ENCODE measurements at places on chromosomes 6 and 20. TPM values are rescaled to one million over a fixed set of nuclear protein-coding genes. Genes with fewer than 3 reads are reported as not detected.

GRCh38 chr6:121660277-121660676 lies 224.8 kb downstream of the GJA1 start:
- no peak for DNase-seq

- DNase-seq = no peak
Measured at GRCh38 chr6:150263765-150264404, 104.9 kb upstream of the IYD start.

DNA sequence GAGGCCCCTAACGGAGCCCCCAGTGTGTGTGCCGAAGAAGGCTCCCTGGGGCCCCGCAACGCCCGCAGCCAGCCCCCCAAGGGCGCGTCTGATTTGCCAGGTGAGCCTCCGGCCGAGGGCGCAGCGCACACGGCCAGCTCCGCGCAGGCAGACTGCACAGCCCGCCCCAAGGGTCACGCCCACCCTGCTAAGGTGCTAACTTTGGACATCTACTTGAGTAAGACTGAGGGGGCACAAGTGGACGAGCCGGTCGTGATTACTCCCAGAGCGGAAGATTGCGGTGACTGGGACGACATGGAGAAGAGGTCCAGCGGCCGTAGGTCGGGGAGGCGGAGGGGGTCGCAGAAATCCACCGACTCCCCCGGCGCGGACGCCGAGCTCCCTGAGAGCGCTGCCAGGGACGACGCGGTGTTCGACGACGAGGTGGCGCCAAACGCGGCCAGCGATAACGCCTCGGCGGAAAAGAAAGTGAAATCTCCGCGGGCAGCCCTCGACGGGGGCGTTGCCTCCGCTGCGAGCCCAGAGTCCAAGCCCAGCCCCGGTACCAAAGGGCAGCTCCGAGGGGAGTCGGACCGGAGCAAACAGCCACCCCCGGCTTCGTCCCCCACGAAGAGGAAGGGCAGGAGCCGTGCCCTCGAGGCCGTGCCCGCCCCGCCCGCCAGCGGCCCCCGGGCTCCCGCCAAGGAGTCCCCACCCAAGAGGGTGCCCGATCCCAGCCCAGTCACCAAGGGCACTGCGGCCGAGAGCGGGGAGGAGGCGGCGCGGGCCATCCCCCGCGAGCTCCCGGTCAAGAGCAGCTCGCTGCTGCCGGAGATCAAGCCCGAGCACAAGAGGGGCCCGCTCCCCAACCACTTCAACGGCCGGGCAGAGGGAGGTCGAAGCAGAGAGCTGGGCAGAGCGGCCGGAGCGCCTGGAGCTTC lies 117.0 kb downstream of the RTN4IP1 start:
- peak; percentile 87 for DNase-seq

DNA sequence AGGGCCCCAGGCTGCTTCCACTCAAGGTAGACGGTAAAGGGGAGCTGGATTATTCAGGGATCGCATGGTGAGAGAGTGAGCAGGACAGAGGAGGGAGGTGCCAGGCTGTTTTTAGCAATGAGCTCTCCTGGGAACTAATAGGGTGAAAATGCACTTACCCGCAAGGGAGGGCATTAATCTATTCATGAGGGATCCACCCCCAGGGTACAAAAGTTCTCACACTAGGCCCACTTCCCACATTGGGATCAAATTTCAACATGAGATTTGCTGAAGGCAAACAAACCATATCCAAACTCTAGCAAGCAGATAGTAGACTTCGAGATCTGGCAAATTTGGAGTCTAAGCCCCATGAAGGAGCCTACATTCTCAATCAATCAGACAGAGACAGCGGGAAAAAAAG lies 408.6 kb downstream of the RNF144B start:
- no peak for DNase-seq

GRCh38 chr6:169985121-169986015 lies 233.9 kb downstream of the ERMARD start:
- no peak for DNase-seq

- DNase-seq = no peak
Measured at GRCh38 chr6:118639054-118639964, 12.1 kb downstream of the CEP85L start.

GRCh38 chr6:127111526-127111925 lies 6.9 kb upstream of the RSPO3 start:
- no peak for DNase-seq

HEY2 gene
- polyA plus RNA-seq = 3.1 TPM

WASF1 gene
- polyA plus RNA-seq = 2.0 TPM

GRCh38 chr20:48585061-48585870 lies 242.5 kb downstream of the PREX1 start:
- no peak for DNase-seq

- no peak for DNase-seq
Measured at GRCh38 chr6:127115084-127115655, 3.3 kb upstream of the RSPO3 start.

ZNF165 gene
- polyA plus RNA-seq = 0.36 TPM

DNA sequence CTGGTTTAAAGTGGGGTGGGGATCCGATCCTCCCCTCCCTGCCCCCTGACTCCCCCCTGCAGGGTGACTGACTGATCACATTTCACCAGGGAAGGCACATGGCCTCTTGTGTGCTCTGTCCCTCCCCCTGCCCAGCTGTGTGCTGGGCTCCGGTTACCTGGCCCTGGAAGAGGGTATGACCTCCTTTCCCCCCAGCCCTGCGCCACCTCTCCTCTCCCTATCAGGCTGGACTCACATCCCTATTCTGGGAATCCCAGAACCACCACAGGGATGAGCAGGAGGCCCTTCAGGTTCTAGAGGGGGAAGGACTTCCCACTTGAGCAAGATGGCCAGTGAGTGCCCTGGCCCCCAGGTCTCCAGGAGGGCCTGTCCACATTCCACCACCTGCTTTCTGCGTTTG lies 2.1 kb upstream of the IP6K3 start:
- DNase-seq = peak; percentile 9

- DNase-seq = no peak
Measured at GRCh38 chr6:108686896-108687295, 126.2 kb downstream of the FOXO3 start.

DNA sequence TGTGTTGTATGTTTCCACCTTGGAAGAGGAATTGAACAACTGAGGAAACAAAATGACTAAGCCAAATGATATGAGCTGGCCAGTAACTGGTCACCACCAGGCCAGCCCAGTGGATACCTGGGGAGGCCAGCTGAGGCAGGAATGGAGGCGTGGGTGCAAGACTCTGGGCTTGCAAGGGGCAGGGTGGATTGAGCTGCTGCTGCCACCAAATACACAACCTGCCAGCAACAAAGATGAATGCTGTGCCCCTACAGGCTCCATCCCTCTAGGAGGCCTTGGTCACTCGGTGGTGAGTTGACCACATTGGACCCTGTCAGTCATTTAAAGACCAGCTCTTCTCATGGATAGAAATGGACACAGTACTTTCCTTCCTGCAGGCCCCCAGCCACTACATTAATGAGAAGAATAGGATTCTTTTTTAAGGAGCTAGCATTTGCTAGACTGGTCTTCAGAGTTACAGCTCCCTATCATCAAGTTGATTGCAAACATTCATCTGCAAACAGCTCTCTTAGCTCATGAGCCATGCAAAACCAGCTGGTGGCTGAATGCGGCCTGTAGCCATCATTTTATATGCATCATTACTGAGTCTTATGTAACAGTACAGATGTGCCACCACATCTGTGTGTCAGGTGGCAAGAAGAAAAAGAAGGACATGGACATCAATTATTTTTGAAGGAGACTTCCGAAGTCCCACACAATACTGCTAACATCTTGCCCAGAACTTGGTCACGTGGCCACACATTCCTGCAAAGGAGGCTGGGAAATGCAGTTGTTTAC lies 26.3 kb upstream of the SLC22A3 start:
- DNase-seq = no peak

DNA sequence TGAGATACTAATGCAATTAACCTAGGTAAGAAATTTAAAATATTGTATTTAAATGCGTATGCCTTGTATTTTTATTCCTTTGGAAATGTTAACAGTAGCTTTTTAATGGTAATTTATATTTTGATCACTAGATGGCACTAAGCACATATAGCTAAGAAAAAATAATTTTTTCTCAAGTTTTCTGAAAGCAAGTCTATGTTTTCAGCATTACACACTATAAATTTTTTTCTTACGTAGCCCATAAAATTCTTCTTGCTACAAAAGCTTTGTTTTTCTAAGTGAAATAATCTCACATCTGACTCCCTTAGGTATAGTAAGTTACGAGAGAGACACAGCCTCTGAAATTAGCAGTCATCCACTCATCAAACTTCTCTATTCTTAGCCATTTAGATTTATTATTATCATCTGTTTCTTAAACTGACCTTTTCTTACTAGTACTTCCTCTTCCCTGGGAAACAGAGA lies 35.7 kb downstream of the TSPYL4 start:
- DNase-seq = no peak

DNA sequence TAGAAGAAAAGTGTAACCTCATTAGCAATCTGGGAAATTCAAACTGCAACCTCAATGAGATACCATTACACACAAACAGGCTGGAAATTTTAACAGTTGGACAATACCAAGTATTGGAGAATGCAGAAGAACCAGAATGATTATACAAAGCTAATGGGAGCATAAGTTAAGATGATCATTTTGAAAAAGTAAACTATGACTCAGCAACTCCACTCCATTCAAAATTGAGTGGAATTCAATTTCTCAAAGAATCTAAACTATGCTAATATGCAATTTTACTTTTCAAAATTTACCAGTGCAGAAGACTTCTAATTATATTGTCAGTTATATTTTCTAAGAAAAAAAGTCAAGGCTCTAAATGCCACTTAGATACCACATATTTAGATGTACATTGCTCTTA lies 17.2 kb downstream of the GPLD1 start:
- DNase-seq = no peak

- no peak for DNase-seq
Measured at GRCh38 chr6:150680510-150680909, 80.8 kb downstream of the PLEKHG1 start.

GRCh38 chr20:33054791-33055190 lies 1.1 kb downstream of the BPIFB3 start:
- DNase-seq = no peak

- no peak for DNase-seq
Measured at GRCh38 chr6:6085928-6086668, 79.4 kb upstream of the NRN1 start.

PCMT1 gene
- polyA plus RNA-seq = 96.4 TPM

DNA sequence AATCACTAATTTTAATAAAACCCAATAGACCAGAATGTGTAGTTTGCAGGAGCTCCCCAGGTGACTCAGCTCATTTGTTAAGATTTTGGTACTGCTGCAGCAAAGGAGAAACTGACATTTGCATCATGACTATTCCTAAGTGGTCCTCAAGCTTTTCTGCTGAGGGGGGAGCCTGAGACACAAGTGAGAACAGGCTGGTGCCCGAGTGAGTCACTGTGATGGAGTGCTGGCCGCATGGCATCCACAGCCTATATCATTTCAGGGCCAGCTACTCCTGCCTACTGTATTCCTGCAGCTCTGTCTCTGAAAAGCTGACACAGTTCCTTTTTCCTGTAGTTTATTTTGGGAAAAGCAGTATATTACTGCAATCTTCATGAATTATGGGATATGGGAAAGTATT lies 113.7 kb upstream of the ENPP5 start:
- DNase-seq = no peak

PPP1R3G gene
- 10.9 TPM for polyA plus RNA-seq

EPPIN gene
- polyA plus RNA-seq = not detected

LRRC73 gene
- polyA plus RNA-seq = 1.1 TPM

DNA sequence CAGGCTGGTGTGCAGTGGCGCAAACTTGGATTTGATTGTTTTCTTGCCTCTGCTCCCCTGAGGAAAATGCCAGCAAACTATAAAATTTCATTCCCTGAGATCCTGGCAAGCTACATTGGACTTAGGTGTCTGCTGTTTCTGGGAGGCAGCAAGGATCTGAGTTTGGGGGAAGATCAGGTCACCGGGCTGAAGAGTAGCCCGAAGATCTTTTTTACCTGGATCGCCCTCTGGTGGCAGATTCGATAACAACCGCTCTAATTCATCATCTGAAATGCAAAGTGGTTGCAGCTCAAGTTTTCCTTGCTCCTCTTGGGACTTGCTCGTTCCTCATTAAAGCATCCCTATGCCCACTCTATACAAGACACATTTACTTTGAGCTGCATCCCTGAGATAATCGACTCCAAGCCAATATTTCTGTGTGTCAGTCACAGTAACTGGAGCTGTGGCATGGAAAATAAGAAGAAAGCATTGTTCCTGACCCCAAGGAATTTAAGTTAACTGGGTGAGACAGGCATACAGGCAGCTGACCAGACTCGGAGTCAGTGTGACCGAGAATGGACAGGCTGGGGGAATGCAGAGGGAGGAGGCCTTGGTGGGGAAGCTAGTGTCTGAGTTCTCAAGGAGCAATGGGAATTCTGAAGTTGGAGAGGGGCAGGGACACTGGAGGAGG lies 131.8 kb upstream of the PROKR2 start:
- DNase-seq = no peak

- no peak for DNase-seq
Measured at GRCh38 chr20:63178446-63178820, 37.5 kb downstream of the YTHDF1 start.

KLC4 gene
- polyA plus RNA-seq = 32.4 TPM

DNA sequence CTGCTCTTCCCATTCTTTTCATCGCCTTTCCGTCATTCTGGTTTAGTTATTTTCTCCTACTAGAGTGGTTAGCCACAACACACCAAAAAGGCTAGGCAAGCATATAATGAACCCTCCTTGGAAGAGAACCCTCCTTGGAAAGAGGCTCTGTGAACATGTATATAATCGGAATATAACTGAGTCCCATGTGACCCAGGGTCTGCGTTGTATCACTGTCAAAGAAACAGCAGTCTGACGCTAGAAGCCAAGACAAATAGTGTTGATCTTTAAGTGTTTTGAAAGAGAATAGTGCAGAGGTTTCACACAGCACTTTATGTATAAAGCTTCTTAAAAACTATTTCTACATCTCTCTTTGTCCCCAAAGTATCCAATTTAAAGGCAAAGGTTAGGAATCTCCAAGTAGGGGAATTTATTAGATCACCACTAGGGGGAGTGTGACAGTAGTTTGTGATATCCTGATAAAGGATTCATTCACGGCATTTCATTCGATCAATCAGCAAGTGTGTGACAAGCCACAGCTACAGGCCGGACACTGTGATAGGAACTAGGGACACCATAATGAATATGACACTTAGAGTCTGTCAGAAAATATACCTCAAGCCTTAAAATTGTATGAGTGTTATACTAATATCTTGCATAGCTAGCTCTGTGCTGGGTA lies 395.3 kb downstream of the CD109 start:
- DNase-seq = no peak

ARFGEF3 gene
- 0.63 TPM for polyA plus RNA-seq

MMP24 gene
- polyA plus RNA-seq = 0.27 TPM

DNA sequence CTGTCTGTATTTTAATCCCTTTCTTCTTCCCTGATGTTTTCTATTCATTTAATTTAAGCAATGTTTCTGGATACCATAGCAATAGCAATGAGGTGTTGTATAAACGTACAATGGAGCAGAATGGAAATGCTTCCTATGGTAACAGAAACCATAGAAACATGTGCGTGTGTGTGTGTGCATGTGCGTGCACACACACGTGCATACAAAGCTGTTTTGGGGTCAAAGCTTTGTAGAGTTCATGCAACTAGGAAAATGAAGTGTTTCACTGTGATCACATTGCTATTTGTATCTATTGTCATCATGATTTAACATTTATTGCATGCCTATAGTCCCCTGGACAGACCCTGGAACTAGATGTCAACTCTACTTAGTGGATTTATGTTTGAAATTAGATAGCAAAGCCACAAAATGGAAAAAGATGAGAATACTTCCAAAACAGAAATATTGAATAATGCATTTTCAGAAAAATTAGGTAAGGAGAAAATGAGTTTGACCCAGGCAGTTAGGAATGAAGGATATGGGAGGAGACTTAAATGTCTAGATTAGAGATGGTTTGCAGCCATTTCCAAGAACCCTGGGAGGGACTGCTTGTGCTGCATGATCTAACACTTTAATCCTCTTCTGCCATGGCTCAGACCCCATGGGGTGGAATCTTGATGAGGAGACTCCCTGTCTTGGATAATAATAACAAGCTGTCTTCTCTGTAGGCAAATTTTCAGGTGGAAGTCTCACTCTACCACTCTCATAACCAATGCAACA lies 124.4 kb downstream of the TRMT11 start:
- DNase-seq = no peak
